ENCODE measurements at places on chromosomes 2 and 18.

DNA sequence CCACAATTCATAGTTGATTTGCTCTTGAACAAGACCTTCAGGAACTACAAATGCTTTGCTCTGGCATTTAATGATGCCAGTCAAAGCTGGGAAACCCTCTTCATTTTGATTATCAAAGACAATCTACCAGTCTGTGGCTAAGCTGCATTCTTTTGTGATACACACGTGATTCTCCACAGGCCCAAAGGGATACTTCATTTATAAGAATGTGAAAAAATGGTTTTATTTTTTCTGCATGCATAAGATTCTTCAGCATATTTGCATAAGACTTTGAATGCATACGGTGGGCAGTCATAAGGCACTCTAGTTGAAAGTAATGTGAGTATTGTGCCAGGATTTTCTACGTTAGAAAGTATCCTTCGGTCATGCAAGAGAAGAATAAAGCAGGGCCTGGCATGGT lies 33.0 kb upstream of the ARL5A start:
- DNase-seq: no peak

GRCh38 chr2:226446406-226447001 lies 353.1 kb downstream of the IRS1 start:
- no peak for DNase-seq

DNA sequence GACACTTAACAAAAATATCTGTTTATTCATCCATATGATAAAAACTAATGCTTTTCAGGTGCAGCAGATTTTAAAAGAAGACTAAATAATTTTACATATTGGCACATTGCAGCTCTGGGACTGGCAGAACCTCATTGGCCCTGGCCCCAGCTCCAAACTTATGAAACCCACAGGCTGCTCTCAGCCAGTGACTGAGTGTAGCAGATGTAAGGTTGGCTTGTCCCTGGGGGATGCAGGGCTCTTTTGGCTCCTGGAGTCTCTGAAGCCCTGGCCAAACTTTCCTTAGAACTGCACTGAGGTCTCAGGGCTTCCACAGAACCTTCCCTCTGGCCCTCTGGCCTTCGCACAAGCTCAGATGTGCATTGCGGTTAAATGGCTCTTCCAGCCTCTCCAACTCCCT lies 725.0 kb upstream of the SOX11 start:
- DNase-seq: no peak

DNA sequence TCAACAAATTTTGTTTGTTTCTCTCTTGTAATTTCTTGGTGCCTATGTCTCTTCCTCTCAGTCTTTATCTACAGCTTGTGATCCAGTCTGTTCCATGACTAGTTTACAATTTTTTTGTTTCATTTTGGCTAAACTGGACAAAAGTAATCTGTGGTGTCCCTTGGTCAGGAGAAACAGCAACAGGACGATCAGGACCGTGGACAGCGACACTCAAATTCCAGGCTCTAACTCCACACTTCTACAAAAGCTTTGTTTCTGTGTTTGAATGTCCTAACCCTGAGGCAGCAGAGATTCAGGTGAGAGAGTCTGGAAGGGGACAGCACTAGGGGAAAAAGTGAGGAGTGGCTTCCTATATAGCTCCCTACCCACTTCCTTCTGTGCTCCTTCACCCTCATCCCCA lies 593.3 kb upstream of the FANCL start:
- no peak for DNase-seq
